NCI-H1092 treated with DMSO at 0.1 percent for 48 hours (cell line): ENCODE measurements at places on chromosomes 6 and 20.

- no peak for DNase-seq
These were observed 985 bp downstream of the ZBP1 start for GRCh38 chr20:57619051-57619831.

GRCh38 chr20:4973330-4974097 lies 27.8 kb downstream of the SLC23A2 start:
- DNase-seq, result no peak

DNA sequence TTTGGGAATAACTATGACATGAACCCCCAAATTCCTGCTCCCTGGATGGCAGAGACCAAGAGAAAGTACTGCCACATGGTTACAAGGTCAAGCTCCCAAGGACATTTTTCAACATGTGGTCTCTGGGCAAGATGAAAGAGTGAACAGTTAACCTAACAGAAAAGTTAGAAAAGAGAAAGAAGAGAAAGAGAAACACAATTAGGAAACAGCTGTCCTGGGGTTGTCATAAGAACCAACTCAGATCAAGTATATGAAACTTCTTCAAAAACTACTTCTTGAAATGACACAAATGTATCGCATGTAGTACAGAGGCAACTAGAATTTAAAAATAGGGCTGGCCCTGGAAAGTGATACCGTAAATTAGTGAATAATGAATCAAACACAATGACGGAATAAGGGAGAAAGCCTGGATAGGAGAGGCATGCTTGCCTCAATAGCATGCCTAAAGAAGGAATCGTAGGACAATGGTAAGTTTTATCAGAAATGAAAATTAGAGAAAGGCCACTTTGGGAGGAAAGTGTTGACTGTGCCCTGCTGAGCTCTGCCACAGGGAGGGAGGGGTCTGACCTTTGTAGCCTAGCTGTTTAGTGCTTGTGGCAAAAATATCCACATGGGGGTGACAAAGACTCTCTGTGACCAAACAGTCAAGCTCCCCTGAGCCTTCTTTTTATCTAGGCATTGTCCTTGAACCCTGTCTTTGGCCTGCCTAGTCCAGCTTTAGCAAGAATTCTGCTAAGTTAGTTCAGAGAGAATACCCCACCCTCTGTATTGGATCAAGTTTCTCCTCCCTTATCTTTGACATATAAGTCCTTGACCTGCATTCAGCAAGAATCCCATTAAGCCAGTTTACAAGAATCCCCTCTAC lies 4.3 kb upstream of the DCBLD1 start:
- DNase-seq, result no peak

- DNase-seq, result no peak
These were observed 65.4 kb upstream of the SLCO4A1 start for GRCh38 chr20:62576815-62577489.

DNA sequence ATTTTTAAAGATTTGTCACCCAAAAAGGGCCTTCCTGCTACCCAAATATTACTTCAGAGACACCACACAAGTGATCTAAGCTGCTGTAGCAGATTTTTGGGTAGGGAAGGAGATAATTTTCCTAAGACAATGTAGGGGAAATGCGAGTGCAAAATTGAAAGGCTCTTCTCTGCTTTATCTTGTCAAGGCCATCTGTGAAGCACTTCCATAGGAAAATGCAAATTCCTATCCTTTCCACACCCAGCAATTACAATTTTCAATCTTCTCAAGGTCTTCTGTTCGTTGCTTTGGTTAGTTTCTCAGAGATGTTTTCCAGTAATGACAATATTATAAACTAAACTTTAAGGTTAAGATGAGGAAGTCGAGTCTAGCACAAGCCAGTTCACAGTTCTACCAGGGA lies 53.4 kb downstream of the HDGFL1 start:
- DNase-seq, result no peak

- no peak for DNase-seq
These were observed 21.4 kb upstream of the TENT5A start for GRCh38 chr6:81773887-81774286.

- no peak for DNase-seq
These were observed 129.2 kb downstream of the TBX18 start for GRCh38 chr6:84635081-84635761.

- no peak for DNase-seq
These were observed 898.9 kb upstream of the EYS start for GRCh38 chr6:66605971-66606370.

GRCh38 chr6:17994019-17994418 lies 6.6 kb upstream of the KIF13A start:
- no peak for DNase-seq

DNA sequence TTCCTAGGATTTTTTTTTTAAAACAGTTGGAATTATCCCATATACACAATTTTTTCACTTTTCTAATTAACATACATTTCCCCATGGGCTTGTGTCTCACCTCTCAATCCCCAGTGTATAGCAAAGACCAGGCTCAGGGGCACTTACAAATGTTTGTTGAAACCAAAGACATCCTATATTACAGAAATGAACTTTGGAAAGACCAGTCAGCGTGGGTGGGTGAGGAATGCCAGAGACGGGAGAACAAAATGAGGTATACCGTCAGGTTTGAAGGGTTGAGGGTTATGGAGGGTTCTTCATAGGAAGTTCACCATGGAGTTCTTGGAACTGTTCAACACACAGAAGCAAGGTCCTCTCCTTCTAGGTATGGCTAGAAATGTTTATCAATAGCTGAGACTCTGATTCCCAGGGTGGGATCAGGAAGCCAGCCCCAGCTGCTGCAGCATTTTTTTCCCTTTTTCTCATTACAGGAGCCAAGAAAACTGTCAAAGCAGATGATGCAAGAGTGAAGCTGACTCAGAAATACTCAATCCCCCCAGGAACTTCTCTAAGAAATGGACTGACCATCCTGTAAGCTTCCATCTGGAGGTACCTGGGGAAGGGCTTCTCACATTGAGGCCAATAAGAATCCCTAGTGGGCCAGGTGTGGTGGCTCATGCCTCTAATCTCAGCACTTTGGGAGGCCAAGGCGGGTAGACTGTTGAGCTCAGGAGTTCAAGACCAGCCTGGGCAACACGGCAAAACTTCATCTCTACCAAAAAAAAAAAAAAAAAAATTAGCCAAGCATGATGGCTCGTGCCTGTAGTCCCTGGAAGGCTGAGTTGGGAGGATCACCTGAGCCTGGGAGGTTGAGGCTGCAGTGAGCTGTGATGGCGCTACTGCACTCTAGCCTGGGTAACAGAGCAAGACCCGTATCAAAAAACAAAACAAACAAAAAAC lies 15.9 kb upstream of the TBC1D20 start:
- DNase-seq, result no peak

- no peak for DNase-seq
These were observed 146.5 kb upstream of the ZNF217 start for GRCh38 chr20:53739799-53740785.

DNA sequence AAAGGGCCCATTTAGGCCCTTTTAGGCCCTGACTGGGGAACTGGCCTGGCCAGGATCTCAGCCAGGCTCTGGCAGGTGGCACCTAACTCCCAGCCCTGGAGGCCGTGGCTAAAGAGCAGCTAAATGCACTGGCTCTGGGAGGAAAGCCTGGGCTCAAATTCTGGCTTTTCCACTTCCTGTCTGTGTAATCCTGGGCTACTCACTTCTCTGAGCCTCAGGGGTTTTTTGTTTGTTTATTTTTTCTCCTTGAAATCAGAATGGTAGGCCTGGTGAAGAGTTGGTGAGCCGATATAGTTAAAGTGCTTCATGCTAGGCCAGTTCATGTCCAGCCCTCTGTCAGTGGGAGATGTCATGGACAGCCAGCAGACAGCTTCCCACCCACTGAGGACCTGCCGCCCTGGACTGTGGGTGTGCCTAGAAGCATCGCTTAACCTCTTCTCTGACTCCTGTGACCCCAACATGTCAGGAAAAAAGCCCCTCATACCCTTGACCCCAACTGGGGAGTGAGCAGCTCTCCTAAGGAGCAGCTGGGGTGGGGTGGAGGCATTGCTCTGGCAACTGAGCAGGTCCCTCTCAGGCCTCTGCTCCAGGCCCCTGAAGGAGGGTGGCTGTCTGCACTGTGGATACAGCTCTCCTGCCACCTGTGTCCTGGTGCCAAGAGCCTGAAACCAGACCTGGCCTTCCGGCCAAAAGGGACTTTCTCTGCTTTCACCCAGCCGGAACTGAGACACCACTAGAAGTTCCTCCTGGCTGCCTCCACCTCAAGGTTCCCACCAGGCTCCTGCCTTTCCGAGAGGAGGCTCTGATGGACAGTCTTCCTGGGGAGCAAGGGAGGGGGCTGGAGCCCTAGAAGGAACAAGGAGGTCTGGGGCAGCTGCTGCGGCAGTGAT lies 57.2 kb upstream of the MYL9 start:
- DNase-seq, result peak; percentile 29

GRCh38 chr20:24633026-24633425 lies 163.6 kb downstream of the SYNDIG1 start:
- DNase-seq, result no peak

DNA sequence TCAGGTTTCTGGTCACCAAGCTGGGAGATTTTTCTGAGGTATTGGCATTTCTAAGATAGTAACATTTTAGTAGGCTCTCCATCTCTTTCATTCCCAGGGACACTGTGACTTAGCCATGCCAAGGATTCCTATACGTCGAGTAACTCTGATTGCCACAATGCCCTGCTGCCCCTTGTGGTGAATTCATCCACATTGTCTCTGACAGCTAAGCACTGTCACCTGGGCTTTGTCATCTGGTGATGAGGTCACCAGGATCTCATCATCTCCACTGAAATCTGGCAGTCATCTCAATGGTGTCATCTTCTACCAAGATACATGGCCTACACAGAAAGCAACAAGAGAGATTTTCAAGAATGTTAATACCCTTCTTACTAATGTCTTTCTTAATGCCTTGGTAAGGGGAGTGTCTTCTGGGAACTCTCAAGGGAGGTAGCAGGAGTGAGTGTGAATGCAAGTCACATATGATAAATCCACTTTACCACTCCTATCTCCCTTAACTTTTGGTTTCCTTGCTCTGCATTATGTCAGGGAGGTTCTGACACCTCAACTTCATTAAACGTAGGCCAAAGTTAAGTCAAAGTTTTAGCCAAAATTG lies 246.7 kb downstream of the CD109 start:
- no peak for DNase-seq

GRCh38 chr20:23244916-23245552 lies 105.6 kb upstream of the NXT1 start:
- no peak for DNase-seq

- DNase-seq, result no peak
These were observed at the start of gene OCSTAMP for GRCh38 chr20:46550461-46550860. TSS of gene OCSTAMP (minus strand) at chr20:46550654. CDS start at chr20:46550560, 94 bp downstream.
